ENCODE measurements at places on chromosomes 2 and 18.

GRCh38 chr2:118921646-118922045 lies 20.3 kb upstream of the MARCO start:
- no peak for DNase-seq

DNA sequence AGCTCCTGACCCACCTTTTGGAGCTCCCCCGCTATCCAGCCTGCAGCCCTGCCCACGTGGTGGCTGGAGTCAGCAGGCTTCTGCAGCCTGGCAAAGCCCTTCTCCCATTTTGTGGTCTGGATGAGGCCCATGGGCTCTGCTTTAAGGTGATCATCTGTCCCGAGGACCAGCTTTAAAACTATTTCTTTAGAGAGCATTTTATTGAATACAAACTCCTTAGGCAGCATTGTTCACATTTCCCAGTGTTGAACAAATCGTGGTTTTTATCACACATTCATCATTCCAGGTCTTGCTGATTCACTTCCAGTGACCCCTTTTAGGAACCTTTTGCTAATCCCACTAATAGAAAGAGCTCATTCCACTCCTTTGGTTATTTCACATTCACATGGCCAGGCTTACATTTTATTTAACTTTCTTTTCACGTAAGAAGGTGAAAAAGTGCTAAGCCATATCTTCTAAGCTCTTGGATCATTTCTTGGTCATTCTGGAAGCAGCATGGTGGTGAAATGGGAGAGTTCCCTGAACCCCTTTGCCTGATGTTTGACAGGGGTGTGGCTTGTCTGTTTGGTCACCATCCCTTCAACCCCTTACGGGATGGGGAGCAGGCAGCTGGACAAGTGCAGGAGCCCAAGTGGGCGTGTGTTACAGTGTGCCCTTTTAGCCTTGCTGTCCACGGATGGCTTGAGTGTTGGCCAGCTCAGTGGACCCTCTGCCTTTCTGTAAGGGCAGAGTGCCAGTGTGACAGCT lies 80.4 kb upstream of the RAPGEF4 start:
- DNase-seq, result no peak

DNA sequence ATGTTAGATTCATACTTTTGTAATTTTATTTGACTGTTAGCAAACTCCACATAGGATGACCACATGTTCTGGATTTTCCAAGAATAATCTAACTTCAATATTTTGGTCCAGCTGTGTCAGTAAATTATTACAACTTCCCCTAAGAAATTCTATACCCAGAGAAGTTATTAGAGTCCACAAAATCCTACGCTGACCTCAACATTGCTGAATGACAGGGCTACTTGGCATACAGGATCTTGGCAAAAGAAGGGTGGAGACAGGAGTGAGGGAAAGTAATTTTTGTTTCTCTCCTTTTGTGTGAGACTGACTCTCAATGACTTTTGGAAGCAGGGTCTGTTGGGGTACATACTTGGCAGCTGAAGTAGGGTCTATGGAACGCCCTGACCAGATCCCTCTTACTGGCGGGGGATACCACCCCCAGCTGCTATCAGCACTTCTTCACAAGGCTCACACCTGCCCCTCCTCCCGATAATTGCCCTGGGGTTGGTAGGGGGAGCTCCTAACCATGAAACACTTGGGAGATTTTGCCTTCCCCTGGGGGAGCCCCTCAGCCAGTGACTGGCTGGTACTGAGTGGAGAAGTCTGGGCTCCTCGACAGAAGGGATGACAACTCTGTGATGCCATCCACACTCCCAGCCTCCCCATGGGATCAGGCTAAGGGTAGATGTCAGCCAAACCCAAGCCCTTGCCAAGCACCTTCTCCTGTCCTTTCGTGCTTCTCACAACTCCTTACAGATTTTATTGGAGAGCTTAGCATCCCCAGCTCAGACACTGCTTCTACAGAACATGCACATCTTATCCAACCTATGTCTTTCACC lies 110.6 kb upstream of the FHL2 start:
- no peak for DNase-seq

- no peak for DNase-seq
Measured at GRCh38 chr2:178331474-178332432, 119.2 kb downstream of the PRKRA start.

- DNase-seq, result no peak
Measured at GRCh38 chr2:45285771-45286390, 276.6 kb upstream of the SIX2 start.
